Renal cortical epithelial cell (primary cell): ENCODE measurements at places on chromosomes 3 and 15.

GRCh38 chr15:84009616-84010015 lies 226.0 kb upstream of the GOLGA6L4 start:
- no peak for DNase-seq

DNA sequence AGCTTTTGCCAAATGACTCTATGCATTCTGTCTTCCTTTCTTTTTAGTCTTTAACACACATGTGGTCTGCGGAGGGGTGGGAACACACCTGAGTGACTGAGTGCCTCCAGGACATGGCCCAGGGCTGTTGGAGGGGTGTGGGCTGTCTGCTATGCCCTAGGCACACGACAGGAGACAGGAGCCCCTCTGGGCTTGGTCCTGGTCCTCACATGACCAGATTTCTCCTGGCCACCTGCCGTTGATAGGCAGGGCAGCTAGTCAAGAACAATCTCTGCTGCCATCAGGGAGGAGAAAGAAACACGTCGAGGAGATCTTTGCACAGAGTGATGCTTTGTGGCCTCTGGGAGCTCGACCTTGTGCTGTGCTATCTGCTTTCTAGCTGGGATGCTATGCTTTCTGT lies 176.6 kb downstream of the KLF13 start:
- no peak for DNase-seq

DNA sequence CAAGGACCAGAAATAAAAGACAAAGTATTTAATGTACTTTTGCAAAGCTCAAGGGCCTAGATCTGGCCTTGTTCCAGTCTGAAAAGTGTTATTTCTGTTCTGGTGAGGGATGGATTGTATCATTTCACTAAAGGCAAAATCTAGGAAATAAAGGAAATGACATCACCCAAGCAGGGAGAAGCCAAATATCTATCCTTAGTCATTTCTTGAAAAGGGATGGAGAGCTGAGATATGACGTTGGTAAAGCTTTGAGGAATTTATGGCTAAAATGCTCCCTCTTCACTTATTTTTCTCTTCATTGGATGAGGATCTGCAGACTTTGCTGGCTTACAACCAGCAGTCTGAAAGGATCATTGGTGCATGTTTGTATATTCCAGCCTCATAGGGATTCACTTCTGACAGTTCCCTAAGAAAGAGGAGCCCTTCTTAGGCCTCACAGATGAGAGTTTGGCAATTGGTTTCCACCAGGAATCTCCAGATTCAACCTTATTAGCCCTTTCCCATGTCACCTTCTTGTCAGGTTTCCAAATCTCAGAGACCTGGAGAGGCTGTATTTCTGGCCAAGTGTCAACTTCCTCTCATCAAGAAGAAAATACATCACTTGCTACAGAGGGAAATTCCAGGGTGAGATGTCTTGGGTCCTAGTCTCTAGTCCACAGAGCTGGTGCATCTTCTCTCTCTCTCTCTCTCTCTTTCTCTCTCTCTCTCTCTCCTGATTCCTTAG lies 93.7 kb upstream of the BOC start:
- no peak for DNase-seq

GRCh38 chr15:92883876-92884435 lies 16.2 kb upstream of the CHD2 start:
- DNase-seq = no peak

DNA sequence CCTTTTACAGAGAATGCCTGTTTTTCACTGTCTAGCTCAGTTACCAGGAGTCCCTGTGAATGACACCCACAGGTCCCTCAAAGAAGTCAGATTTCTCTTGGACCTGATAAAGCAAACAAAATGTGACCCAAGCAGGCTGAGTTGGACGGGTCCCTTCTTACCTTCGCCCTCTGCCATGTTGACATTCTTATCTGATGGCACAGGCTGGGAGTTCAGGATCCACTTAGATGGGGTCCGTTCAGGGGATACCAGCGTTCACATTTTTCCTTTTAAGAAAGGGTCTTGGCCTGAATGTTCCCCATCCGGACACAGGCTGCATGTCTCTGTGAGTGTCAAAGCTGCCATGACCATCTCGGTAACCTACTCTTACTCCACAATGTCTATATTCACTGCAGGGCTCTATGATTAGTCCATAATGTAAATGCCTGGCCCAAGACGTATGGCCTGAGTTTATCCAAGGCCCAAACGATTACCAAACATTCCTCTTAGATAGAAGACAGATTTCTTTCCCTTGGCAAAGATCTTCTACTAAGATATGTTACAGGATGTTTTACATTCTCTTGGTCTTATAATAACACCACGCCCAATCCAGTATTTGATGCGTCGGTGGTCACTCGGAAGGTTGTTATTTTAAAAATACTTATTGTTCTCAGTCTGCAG lies 179.1 kb downstream of the THSD4 start:
- no peak for DNase-seq

DNA sequence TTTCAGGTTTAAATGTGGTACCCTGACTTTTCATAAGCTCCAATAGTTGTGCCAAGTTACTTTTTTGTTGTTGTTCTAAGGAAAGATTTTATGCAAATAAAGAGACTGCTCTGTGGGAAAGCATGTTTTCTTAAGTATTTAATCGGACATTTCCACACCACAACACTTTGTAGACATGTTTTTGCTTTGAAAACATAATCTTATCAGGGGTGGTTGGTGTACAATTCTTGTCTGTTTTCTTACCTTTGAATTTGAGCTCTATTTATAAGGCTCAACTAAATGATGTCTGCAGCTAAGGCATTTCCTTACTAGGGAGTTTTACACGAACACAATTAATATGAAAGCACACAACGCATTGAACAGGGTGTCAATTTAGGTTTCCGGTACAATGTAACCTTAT lies 81.5 kb upstream of the CDIN1 start:
- no peak for DNase-seq

- DNase-seq = no peak
Measured at GRCh38 chr3:45525920-45526203, 68.7 kb upstream of the LIMD1 start.

GRCh38 chr3:77081240-77081661 lies 41.4 kb downstream of the ROBO2 start:
- DNase-seq = peak; percentile 84

DNA sequence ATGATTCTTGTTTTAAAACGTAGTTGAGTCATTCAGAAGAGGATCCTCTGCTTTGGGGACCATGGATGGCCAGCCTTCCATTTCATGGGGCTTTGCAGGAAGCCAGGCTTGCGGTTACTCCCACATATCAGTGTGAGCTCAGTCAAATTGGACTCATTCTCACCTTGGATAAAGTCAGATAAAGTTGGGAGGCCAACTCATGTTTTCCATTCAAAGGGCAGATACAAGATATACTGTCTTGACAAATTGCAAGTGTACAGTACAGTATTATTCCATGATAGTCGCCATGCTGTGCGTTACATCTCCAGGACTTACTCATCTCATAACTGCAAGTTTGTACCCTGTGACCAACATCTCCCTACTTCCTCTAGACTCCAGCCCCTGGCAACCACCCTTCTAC lies 25.5 kb upstream of the B3GNT5 start:
- no peak for DNase-seq

DNA sequence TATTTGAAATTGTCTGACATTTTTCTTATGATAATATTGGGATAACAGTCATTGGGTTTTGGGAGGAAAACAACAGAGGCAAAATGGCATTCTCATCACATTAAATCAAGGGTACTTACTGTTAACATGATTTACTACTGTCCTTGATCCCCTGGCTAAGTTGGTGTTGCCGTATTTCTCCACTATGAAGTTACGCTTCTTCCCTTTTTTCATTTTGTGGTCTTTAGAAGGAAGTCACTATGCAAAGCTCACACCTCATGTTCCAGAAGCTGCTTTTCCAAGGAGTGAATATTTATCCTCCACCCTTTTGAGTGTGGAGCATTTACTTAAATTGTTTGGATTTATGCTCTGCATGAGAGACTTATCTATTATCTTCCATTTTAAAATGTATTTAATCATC lies 63.7 kb downstream of the ALCAM start:
- no peak for DNase-seq

- DNase-seq = no peak
Measured at GRCh38 chr3:133367956-133368355, 31.9 kb upstream of the BFSP2 start.

DNA sequence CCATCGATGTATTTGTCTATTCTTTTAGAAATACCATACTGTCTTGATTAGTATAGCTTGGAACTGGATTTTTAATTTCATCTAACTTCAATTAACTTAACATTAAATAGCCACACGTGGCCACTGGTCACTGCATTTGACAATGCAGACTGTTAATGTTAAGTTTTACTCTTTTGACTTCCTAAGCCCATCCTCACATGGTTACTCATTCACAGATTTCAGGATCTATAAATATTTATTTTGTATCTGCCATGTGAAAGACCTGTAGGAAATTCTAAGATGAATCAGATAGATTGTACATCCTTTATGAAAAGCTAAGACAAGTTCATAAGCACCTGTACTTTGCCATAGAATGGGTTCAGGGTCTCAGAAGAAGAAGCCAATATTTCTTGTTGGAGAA lies 8.3 kb upstream of the RORA start:
- no peak for DNase-seq

- DNase-seq = no peak
Measured at GRCh38 chr3:35643495-35643894, 4.2 kb downstream of the ARPP21 start.

DNA sequence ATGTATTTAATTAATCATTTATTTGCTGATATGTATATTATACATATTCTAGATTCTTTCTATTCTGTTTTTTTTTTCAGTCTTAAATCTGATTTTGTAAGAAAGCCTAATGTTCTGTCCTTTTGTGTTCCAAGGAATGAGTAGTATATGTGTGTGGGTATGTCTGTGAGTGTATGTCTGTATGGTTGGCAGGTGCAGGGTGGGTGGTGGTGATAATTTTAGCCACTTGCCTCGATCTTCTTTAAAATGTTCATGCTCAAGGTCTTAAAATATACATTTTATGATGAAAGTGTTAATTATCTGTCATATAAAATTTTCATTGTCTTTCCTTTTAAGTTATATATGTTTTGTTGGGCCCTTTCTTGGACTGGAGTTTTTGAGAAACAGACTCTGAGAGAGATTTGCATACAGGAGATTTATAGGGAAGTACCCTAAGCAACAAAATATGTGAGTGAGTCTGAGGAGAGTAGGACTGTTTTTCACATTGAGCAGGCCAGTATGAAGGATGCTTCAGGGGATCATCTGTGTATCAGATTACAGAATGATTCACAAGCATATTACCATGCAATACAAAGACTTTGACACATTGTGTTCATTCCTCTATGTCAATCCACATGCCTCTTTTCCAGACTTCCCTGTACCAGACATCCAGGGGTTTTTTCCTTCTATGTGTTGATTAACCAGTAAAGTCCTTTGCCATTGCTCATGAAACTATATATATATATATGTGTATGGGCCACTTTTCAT lies 211.0 kb upstream of the DPPA4 start:
- DNase-seq = peak; percentile 40

DNA sequence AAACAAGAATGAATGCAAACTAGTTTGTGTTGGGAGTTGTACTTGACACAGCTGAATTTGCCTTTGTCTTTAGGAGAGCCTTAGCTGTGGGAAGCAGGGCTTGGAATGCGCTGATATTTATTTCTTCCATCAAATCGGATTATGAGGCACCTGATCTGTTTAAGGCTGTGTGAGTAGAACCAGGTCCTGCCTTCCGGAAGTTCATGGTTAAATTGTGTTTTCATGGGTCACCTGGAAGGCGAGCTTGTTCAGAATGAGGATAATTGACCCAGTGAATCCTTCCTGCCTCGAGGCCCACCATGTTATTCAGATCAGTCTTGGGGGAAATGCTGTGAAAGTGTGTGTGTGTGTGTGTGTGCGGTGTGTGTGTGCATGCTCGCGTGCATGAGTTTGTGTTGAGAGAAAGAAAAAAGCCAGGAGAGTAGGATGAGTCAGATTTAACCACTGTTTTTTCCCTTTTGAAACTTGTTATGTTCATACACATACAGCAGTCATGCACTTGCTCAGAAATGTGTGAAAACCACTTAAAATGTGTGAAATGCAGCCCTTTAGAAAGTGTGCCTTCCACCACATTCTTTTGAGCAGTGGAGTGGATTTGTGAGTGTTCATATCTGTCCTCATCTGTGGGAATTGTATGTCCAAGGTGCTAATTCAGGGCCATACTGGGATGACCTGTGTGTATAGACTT lies 36.7 kb downstream of the SMAD3 start:
- peak; percentile 92 for DNase-seq

GRCh38 chr3:15936312-15936711 lies 138.5 kb upstream of the ANKRD28 start:
- no peak for DNase-seq

- no peak for DNase-seq
Measured at GRCh38 chr3:23875113-23875725, 41.6 kb downstream of the NKIRAS1 start.

- peak; percentile 44 for DNase-seq
Measured at GRCh38 chr3:134471521-134472193, 14.1 kb downstream of the ANAPC13 start.

- peak; percentile 46 for DNase-seq
Measured at GRCh38 chr15:68526269-68526668, 52.5 kb upstream of the CORO2B start.

DNA sequence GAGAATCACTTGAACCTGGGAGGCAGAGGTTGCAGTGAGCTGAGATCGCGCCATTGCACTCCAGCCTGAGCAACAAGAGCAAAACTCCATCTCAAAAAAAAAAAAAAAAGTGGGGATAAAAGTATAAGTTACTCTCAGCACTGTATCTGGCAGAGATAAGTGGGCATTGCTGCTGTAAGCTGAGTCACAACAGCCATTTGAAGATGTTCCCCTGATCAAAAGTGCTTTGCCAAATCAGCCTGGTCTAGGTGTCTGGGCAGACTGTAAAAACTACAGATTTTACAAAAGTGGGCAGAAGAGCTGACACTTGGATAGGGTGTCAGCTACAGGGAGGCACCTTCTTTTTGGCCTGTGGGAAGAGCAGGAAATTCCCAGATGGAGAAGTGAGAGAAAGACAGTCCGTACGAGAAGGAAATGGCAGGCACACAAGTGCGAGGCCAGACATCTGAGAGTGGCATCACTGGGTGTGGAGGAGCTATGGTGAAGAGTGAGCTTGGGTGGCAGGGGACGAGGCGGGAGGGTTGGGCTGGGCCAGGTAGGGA lies 78.5 kb downstream of the TRAK1 start:
- DNase-seq = no peak

GRCh38 chr3:155356594-155357370 lies 63.3 kb upstream of the STRIT1 start:
- no peak for DNase-seq

- no peak for DNase-seq
Measured at GRCh38 chr3:193905541-193906396, 230.2 kb upstream of the HES1 start.

GRCh38 chr3:42090973-42091731 lies at the start of gene TRAK1:
TSS of gene TRAK1 (plus strand) at chr3:42091357. CDS start at chr3:42091470, 113 bp downstream.
- DNase-seq = peak; percentile 51

GRCh38 chr3:184812662-184813042 lies 686 bp downstream of the VPS8 start:
- no peak for DNase-seq

- DNase-seq = no peak
Measured at GRCh38 chr15:25525741-25526140, 86.9 kb upstream of the UBE3A start.

GRCh38 chr3:186929186-186929585 lies 1.1 kb upstream of the ST6GAL1 start:
- no peak for DNase-seq

GRCh38 chr3:124919756-124920155 lies 14.8 kb downstream of the MUC13 start:
- DNase-seq = no peak

GRCh38 chr15:59352189-59352588 lies 20.5 kb downstream of the MYO1E start:
- DNase-seq = no peak

GRCh38 chr15:91258415-91258759 lies 158.3 kb downstream of the SV2B start:
- DNase-seq = no peak
